ENCODE measurements at places on chromosomes 4 and X. TPM values are rescaled to one million over a fixed set of nuclear protein-coding genes. Genes with fewer than 3 reads are reported as not detected.

CTAG1B gene
- not detected for total RNA-seq

DNA sequence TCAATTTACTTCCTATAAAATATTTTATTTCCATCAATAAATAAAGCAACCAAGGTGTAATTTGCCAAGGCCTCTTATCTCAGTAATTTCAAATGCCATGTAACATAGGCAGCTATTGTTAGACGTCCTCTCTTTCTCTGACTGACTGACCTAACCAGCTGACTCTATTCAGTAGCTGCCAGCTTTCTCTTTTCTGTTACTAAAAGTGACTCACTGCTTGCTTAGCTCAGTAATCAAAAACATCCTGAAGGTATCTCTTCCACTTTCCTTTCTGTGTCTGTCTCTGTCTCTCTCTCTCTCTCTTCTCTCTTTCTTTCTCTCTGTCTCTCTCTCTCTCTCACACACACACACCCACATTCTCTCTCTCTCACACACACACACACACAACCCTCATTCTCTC lies 134.2 kb downstream of the SPOCK3 start:
- DNase-seq = no peak

- no peak for DNase-seq
Measured at GRCh38 chr4:5034206-5034605, 14.9 kb upstream of the CYTL1 start.

DNA sequence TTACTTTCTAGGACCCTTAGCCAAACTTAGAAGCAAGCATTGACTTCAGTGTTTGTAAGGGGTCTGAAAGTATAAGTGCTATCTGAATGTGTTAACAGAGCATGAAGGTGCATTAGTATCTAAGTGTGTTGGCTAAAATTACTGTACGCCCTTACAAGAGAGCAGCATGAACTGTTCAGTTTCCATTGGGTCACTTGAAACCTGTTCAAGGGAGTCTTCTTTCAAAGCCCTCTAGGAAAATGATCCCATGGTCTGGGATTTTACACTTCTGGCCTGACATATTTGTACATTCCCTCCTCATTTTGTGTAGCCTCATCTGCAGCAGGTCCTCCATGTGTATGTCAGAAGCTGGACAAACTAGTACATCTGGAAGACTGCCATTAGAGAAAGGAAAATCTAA lies 3.2 kb downstream of the PRDX4 start:
- no peak for DNase-seq

DNA sequence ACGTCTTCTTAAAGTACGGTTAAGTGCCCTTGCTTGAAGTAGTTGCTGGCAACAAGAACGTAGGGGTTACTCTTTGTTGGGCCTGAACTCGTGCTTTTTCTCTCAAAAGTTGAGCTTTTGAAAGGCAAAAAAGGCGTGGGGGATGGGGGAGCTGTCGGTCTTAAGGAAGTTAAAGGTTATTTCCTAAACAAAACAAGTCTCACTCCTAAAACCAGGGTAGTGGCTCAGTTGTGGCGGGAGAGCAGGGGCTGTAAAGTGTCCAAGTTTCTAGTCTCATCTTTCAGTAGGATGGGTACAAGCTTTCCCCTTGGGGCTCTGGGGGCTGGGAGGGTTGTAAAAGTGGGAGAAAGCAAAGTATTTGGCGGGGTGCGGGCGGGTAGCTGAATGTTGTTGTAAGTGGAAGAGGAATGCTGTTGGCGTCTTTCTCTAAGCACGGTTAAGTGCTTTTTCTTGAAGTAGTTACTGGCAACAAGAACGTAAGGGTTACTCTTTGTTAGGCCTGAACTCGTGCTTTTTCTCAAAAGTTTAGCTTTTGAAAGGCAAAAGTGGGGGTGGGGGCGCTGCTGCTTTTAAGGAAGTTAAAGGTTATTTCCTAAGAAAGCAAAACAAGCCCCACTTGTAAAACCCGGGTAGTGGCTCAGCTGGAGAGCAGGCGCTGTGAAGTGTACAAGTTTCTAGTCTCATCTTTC lies 904 bp upstream of the WDR1 start:
- no peak for DNase-seq

FATE1 gene
- total RNA-seq = not detected

DNA sequence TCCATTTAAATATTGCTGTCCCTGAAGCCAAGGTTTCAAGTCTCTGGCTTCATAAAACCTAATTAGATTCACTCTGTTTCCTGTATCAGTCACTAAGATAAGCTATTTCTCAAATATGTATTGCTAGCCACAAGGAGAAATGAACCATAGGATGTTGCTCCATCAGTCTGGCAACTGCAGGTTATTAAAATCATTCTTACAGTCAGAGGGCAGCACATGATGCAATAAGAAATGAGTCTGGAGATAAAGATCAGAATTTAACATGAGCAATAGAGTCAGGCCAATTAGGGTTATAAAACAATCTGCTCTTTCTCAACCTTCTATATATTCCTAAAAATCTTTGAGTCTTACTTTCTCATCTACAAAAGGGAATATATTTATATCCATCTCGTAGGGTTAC lies 7.2 kb downstream of the PRKG2 start:
- no peak for DNase-seq

H2BW1 gene
- not detected for total RNA-seq

GRCh38 chrX:7985568-7985967 lies 58.4 kb upstream of the PNPLA4 start:
- no peak for DNase-seq

DNA sequence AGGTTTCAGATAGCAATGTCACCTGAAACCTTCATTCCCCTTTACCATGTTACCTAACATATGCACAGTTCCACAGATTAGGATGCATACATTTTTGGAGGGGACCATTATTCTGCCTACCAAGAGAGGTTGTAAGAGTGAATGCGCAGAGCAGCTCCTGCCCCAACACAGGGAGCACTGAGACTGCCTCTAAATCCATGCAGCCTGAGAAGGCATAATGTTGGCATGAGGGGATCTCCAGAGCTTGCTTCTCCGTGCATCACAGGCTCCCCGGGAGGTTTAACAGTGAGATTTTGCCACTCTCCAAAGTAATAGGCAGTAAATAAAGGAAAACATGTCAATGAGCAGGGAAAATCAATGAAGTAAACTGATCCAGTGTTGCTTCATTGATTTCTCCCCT lies 410.8 kb downstream of the PCDH7 start:
- DNase-seq = no peak

NOCT gene
- total RNA-seq = 3.9 TPM

DNA sequence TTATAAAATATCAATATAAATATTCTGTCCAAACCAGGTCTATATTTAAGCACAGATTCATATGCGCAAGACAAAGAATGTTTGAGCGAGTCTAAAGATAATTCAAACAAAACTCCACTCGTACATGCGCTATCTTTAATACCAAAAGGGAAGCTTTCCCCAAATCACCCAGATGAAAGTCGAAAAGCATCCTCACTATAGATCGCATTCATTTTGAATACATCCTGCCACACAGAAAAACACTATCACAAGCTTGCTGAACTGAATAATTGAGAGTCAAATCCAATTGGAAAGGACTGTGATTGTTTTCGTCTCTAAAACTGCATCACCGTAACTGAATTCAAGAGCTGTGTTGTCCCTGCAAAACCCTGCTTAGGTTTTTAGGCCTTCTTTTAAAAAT lies 685 bp downstream of the TASL start:
- no peak for DNase-seq
